ENCODE measurements at places on chromosomes 7 and 10.

DNA sequence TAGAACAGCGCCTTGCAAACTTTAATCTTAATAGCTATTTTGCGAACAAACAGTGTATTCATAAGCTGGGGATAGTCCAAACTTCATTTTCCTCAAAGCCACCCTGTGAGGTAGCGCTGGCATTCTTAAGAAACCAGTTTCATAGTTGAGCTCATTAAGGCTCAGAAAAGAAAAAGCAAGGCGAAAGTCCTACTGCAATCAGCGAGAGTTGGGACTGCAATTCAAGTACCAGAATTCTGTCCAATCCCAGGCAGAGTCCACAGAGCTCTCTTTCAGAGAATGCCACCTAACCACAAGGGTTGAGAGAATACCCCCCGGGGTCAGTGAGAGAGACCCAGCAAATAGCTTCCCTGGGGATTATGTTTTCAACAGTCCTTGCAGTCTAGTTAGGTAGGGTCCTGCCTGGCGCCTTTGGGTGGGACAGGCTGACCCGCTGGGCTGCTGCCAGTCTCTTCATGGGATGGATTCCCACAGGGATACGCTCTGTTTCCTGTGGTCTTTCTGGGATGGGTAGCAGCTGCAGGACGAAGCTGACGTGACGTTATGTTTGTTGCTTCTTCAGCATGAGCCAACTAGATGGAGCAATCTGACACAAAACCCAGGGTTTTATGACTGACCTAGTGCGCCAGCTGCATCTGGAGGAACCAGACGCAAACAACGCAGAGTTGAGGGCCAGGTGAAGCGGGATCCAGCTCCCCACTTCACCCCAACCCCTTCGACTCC lies 16.0 kb downstream of the BMPER start:
- no peak for DNase-seq

DNA sequence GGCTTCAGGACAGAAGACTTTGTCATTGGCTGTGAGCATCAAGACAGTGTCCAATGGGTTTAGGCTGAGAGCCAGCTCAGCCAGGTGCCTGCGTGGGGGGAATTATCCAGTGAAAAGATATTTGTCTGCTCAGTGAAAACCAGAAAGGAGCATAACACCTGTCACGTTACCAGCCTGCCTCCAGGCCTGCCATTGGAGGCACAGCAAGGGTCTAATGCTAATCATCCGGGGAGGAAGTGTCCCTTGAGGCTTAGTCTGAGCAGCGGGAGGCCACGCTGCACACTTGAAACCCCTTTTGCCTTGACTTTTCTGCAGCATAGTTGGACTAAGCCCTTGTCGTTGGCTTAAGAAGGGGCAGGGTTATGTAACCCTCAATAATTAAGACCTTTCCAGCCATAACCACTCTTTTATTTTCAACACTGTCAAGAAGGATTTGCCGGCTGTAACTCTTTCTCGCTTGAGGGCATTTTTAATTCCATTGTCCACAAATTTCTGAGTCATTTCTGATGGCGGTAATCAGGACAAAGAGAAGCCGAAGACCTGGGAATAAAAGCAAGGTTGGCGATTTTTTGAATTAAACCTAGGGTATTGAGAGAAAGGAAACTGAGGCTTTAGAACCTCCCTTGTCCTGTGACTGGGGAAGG lies 639.6 kb upstream of the FOXK1 start:
- no peak for DNase-seq

- no peak for DNase-seq
Measured at GRCh38 chr10:99740933-99741559, 9.0 kb downstream of the CUTC start.

DNA sequence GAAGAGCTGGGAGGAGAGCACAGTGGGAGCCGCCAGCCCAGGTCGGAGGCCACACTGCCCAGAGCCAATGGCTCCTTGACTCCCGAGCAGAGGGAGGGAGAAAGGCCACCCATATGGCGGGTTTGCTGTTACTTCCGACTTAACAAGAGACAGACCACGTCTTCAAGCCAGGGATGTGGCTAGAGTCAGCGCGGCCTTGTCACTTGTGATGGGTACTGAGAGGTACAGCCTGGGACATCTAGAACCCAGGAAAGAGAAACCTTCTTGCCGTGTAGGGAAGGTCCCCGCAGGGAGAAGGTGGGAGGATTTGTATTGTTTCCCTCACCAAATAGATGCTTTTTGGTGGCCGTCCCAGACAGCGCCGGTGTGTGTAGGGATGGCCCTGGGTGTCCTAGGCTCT lies 127.6 kb downstream of the PAXIP1 start:
- DNase-seq = no peak

DNA sequence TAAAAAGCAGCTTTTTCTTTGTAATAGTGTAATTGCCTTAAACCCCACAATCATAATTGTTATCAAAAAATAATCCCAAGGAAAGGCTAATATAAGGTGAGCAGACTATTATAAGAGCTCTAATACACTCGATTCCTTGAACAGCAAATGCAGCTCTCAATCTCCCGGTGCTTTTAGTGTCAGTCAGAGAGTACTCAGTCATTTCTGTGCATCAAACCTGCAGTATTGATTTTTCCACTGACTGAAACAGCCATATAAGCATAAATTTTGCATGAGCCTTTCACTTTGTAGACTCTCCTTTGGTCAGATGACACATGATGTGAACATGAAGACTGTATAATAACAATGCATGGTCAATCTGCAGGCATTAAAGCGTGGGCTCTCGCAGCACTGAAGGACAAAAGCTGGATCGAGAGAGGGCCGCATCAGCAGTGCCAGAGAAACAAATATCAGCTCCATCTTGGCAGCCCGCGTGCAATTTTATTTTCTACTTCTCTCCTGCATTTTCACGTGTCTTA lies 272.0 kb downstream of the POU6F2 start:
- DNase-seq = no peak

DNA sequence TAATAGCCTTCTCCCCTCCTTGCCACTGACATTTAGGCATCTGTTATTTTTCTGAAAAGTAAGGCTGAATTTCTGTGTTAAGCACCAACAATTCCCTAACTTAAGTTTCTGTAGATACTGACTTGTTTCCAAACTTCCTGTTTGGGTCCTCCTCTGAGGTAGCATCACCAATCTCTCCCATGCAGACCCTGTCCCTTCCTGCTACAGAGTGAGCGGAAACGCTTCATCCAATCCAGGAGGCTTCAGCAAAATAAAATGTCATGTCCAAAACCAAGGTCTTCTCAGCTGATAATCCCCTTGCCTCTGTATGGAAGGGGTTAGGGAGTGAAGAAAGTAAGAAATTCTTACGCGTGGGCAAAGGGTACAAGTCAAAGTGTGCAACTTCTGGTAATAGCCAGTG lies 29.9 kb downstream of the XPNPEP1 start:
- DNase-seq = no peak

- DNase-seq = no peak
Measured at GRCh38 chr10:50516171-50516570, 107.6 kb downstream of the SGMS1 start.

DNA sequence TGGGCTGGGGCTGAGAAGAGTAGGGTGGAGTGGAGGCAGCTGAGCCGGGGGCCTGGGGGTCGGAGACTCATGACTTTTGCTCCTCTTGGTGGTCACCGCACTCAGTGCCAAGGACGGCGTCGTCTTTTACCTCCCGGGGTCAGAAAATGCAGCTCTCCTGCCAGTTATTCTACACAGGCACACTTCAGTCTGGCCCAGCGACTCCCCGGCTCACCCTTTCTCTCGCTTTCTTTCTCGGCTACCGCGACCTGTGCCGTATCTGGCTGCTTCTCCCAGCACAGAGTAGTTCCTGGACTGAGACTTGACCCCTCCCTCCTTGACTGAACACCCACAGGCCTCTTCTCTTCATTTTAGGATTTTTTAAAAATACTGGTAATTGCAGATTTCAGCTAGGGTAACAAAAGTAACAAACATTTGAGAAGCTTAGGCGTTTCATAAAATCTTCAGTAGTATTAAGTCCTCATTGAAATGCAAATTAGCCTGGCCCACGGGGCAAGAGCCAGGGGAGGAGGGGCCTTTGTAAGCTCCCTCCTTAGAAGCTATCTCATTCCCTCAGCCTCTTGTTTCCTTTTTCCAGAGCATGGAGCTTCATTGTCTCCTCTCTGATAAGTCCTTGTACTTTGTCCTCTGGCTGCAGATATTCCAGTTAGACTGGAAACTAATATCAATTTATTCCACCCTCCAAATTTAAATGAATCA lies 1.1 kb upstream of the PRLHR start:
- no peak for DNase-seq

GRCh38 chr10:124340033-124340760 lies 78.5 kb downstream of the OAT start:
- DNase-seq = no peak

Data from caudate nucleus (tissue), 63 donors.